ENCODE measurements at places on chromosomes 13 and 19.
A peak's percentile ranks its signal among the peaks of the same experiment; 100 is the strongest.

- DNase-seq, result no peak
Observed at GRCh38 chr13:20940083-20940482, 37.5 kb upstream of the XPO4 start.

DNA sequence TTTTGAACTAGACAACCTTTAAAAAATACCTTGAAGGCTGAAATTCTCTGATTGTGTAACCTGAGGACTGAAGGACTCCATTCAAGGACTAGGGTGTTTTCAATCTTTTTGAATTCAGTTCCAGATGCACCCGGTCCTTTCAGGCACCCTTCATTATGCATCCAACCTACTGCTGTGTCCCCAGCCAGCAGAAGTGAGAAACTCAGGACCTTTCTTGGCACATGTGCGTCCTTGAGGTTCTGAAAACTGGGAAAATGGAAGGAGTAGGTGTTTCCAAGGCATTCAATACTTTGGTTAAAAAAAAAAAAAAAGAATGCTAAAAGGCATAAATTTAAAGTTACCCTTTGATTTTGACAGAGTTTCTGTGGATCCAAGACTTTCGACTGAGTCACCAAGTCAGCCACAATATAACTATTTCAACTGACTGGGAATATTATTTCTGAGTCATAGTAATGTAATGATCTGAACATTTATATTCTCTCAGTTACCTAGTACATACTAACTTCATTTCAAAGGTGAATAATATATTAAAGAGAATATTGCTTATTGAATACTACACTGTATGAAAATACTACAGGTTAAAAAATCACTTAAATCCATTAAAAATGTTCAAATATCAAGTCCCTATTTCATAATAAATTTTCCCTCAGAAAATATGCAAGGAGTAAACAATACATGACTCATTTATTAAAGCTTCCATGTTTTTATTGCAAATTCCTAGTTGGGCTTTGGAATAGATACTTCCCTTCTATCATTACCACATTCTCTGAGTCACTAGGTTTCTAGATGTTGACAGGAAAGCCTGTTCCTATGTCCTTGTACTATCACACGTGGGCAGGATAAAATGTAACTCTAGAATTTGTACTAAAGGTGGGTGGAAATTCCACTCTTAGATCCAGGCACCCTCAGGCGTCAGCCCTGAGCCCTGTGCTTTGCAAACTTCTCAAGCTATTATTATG, 2.4 kb upstream of the ITGBL1 start:
- no peak for DNase-seq

- no peak for DNase-seq
Observed at GRCh38 chr13:74561155-74561554, 427.0 kb upstream of the KLF12 start.

- peak; percentile 47 for DNase-seq
Observed at GRCh38 chr19:49338691-49339300, 3.6 kb downstream of the CD37 start.

GRCh38 chr13:34627509-34628208, 314.4 kb upstream of the NBEA start:
- no peak for DNase-seq

- no peak for DNase-seq
Observed at GRCh38 chr19:45050036-45050435, 11.2 kb downstream of the CLASRP start.

- no peak for DNase-seq
Observed at GRCh38 chr13:47190696-47191305, 293.9 kb upstream of the HTR2A start.

DNA sequence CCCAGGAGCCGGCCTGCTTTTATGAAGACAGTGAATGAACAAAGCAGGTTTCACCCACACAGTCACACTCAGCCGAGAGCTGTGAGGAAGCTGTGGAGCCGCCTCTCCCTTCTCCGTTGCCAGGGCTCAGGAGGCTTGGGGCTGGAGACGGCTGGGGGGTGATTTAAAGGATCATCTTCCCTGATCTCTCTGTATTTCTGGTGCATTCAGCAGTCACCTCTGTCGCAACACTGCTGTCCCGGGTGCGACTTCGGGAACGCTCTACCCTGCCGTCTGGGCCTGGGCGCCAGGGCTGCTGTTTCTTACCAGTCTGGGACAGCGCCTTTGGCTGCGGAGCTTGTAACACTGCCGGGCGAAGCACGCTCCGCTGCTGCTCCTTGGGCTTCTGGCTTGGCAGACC, 18.1 kb downstream of the CAPS start:
- DNase-seq, result peak; percentile 92

DNA sequence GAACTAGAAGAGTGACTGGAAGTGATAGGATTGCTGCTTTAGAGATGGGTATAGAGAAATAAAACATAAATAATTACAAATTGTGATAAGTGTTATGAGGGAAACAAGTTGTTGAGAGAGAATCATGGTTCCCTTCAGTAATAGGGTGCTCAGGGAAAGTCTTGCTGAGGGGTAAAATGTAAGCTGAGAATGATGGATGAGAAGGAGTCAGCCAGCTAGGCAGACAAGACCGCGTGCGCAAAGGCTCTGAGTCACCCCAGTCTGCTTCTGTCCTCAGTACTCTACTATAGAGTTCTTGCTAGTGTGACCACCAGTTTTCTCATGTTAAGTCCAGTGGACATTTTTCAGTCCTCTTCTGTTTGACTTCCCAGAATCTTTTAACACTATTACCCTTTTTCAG, 39.5 kb downstream of the PCCA start:
- DNase-seq, result no peak

DNA sequence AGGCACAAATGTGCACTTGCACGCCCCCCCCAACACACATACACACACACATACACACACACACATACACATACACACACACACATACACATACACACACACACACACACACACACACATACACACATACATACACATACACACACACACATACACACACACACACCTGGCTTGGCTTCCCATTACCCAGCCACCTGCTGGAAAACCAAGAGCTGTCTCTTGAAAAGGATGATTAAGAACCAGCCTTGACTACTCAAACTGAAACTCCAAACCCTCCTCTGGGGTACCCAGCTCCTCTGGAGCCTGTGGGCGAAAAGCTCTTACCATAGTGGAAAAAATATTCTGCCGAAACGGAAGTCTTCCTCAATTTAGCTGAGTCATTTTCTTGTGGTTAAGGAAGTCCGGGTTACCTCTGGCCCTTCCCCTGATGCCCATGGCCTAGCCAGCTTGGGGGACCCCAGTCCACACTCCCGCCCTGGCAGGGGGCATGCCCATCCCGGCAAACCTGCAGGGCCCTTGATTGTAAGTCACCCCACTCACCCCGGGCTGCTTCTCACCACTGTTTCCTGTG, 21.9 kb downstream of the CEBPA start:
- no peak for DNase-seq

GRCh38 chr19:6216236-6216995, 63.4 kb downstream of the MLLT1 start:
- peak; percentile 64 for DNase-seq

DNA sequence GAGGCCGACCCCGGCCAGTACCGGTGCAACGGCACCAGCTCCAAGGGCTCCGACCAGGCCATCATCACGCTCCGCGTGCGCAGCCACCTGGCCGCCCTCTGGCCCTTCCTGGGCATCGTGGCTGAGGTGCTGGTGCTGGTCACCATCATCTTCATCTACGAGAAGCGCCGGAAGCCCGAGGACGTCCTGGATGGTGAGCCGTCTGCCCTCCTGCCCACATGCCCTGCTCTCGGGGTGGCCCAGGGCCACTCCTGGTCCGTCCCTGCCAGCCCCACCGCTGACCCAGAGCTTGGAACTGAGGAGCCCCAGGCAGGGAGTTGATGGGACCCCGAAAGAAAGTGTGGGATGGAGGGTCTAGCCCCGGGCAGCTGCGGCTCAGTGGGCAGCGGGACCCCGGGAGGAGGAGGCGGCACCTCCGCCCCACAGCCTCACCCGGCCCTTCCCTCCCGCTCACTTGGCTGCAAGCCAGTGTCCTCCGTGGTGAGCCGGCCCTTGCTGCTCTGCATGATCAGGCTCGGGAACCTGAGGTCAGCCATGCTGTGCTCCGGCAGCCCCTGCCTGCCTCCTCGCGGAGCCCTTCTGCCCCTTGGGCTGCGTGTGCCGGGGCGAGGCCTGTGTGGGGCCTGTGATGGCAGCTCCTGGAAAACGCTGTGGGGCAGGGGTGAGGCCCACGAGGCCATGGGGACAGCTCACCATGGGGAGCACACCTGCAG, 8.1 kb upstream of the HCN2 start:
- DNase-seq, result no peak

GRCh38 chr19:41999071-41999877, 5.2 kb upstream of the ATP1A3 start:
- no peak for DNase-seq

DNA sequence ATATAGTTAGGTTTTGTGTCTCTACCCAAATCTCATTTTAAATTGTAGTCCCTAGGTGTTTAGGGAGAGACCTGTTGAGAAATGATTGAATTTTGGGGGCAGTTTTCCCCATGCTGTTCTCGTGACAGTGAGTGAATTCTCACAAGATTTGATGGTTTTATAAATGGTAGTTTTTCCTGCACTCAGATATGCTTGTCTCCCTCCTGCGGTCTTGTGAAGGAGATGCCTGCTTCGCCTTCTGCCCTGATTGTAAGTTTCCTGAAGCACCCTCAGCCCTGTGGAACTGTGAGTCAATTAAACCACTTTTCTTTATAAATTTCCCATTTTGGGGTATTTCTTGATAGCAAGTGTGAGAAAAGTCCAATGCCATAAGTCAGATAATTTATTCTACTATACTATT, 1977.5 kb upstream of the PCDH20 start:
- DNase-seq, result no peak

- no peak for DNase-seq
Observed at GRCh38 chr13:35283856-35284255, 192.6 kb downstream of the MAB21L1 start.

- no peak for DNase-seq
Observed at GRCh38 chr13:75312884-75313520, 169.0 kb downstream of the TBC1D4 start.

DNA sequence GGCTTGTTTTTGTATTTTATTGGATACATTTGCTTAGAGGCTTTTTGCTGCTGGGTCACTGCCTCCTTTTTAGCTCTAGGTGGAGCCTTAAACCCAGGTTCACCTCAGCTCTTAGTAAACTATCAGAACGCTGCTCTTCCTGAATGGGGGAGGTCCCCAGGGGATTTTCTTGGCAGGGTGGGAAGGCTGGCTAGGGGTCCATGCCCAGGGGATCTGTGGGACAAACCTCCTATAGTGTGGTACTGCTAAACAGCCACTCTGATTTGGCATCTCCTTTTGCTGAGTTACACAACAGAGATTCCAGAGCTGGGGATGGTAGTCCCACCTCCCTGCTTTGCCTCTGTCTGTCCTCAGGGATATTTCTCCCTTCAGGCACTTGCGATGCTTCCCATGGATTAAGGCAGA, 204.9 kb downstream of the ZIC5 start:
- no peak for DNase-seq

DNA sequence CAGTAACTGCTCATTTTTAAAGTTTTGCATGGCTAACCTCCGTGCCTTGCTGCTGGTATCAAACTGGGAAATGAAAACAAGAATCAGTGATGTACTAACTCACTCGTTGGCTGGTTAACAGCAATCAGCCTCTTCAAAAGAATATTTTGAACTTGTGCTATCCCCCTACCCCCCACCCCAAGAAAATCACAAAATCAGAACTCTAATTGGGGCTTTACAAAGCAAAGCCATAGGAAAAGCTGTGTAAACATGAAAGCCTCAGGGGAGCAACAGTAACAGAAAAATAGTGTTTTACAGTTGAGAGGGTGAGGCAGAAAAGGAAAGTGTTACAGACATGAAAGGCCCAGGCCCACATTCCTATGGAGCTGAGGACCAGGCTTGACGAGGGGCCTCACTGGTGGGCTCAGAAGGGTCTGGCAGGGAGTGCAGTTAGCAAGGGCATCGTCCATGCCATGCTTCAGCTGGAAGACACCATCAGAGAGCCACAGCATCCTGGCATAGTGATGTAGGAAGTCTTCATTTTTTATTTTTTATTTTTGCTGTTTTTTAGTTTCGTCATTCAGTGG, 217.6 kb downstream of the PCCA start:
- no peak for DNase-seq

GRCh38 chr13:31274390-31274789, 74.6 kb downstream of the B3GLCT start:
- DNase-seq, result no peak

DNA sequence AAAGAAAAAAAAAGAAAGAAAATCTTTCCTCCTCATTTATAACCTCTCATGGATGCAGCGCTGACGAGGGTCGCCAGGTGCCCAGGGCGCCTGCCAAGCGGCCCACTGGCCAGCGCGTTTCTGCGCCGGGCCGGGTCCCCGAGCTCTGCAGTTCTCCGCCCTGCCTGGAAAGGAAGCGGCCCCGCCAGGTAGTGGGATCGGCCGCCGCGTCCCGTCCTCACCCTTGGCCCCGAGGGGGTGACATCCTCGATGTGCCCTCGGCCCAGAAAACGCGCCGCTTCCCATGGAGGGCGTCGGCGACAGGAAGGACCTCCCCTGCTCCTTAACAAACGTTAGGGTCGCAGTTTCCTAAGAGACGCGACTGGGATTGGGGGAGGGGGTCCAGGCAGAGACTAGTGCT, 56.9 kb downstream of the ZNF726 start:
- DNase-seq, result no peak

DNA sequence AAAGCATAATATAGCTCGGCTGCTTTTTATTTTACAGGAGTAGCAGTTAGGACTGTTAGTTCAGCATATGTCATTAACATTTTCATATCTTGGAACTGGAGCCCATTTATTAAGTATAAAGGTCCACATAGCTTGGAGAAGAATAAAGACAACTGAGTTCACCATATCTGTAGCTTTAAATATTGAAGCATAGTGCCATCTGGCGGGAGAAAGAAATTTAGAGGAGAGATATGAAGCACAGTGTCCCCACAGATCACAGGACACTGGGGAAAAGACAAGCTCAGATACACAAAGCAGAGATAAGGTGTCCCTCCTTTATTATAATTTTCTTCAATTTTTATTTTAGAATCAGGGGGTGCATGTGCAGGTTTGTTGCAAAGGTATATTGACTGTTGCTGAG, 104.7 kb upstream of the FREM2 start:
- no peak for DNase-seq

DNA sequence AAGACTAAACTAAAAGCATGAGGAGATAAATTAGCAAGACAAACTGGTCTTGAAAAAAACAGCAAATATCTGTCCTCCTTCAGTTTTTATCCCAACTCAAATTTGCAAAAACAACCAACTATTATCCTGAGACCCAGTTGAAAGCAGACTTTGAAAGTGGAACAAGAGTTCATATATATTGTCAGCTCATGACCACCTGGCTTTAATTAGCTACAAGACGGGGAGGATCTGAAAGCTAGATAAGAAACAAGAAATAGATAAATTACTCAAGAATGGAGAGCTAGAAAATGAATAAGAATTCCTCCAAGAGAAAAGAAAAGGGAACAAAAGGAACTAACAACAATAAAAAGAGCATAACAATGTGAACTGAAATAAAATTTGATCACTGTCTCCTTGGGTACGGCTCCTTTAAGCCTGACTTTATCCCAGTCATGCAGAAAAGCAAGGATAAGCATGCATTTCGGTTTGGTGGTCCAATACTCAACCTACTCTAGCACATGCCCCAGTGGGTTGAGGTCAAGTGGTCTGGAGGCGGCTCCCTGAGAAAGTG, 246.9 kb downstream of the DCLK1 start:
- no peak for DNase-seq

Measured in posterior cingulate gyrus (tissue), 11 donors.